Spinal cord (tissue), 10 donors: ENCODE measurements at places on chromosomes 5 and 9. TPM values are rescaled to one million over a fixed set of nuclear protein-coding genes. Genes with fewer than 3 reads are reported as not detected.

DNA sequence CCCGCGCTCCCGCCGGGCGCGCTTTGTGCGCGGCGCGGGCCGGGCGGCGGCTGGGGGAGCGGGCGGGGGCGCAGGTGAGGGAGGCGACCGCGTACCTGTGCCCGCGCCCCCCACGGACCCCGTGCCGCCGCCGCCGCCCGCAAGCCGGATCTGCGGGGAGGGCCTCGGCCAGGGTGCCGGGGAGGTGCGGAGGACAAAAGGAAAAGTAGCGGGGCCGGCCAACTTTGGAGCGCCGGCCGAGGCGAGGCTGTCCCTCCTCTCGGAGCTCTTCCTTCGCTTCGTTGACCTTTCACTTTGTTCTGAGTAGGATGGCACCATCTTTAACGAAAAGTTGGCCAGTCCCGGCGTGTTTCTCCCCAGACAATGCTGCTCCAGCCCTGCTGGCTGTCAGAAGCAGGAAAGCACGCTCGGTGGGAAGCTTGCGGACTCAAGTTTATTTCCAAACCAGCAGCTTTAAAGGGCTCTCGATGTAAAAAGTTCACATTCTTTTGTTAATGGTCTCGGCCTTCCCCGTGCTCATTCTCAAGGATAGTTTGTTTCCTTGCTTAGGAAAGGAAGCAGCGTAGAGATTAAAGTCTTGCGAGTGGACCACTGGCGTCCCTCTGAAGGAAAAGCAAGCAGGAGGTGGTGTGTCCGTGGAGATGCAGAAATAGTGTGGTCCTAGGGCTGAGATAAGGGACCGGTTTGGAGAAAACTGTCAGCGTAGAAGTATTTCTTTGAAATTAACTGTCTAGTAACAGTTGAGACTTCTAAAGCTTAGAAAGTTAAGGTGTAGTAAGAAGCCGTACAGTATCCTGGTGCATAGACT, 639 bp downstream of the EHMT1 start:
- H3K27me3 ChIP-seq, result no peaks in the 10 kb centered on the region
- H3K36me3 ChIP-seq, result peaks cover 37% of the 10 kb centered on the region
- H3K4me3 ChIP-seq, result peak overlapping the region; percentile 71

DNA sequence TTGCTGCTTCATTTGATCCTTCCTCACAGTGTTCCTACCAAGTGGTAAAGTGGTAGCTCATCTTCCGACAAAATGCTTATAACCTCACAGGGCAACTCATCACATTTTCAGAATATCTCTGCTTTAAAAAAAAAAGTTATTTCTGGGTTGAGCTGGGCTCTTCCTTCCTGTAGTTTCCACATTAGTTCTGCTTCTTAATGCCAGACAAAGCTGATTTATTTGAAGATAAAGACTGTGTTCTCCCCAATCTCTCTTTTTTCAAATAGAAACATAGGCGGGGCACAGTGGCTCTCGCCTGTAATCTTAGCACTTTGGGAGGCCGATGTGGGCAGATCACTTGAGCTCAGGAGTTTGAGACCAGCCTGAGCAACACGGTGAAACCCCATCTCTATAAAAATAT, 273.1 kb downstream of the ACTL7B start:
- H3K36me3 ChIP-seq, result no peaks in the 10 kb centered on the region
- H3K4me3 ChIP-seq, result no peak overlapping the region
- H3K27ac ChIP-seq, result no peak overlapping the region

GRCh38 chr9:97388721-97389238, 23.1 kb upstream of the TDRD7 start:
- H3K27me3 ChIP-seq, result peaks cover 8% of the 10 kb centered on the region
- H3K4me3 ChIP-seq, result no peak overlapping the region
- DNase-seq, result no peak
- H3K36me3 ChIP-seq, result no peaks in the 10 kb centered on the region
- peaks cover 11% of the 10 kb centered on the region for H3K4me1 ChIP-seq
- H3K27ac ChIP-seq, result no peak overlapping the region

GRCh38 chr5:125890511-125890931, 532.7 kb upstream of the GRAMD2B start:
- DNase-seq, result no peak
- H3K27ac ChIP-seq, result no peak overlapping the region
- H3K4me1 ChIP-seq, result no peaks in the 10 kb centered on the region
- no peaks in the 10 kb centered on the region for H3K36me3 ChIP-seq

GRCh38 chr9:85859765-85860164, 81.2 kb upstream of the NAA35 start:
- no peak overlapping the region for H3K27ac ChIP-seq
- no peaks in the 10 kb centered on the region for H3K4me1 ChIP-seq
- DNase-seq, result no peak
- no peaks in the 10 kb centered on the region for H3K27me3 ChIP-seq
- H3K4me3 ChIP-seq, result no peak overlapping the region

DNA sequence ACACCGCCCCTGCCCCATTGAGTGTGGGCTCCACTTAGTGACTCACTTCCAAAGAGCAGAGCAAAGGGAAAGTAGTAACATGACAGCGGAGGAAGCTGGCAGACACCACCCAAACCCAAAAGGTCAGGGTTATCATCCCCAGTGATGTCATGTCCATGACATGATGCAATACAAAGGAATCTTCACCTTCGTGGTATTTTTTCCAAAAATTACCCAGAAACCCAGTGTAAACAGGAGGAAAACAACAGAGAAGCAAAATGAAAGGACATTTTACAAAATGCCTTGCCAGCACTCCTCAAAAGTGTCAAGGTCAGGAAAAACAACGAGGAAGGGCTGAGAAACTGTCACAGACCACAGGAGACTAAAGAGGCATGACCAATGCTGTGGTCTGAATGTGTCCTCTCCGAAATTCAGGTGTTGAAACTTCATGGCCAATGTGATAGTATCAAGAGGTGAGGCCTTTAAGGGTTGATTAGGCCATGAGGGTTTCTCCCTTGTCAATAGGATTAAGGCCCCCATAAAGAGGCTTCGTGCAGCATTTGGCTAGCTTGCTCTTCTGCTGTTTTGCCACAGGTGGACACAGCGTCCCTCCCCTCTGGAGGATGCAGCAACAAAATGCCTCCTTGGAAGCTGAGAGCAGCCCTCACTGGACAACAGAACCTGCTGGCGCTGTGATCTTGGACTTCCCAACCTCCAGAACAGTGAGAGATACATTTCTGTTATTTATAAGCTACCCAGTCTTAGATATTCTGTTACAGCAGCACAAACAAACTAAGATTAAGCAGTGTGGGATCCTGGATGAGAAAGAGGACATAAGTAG, 30.5 kb upstream of the MED10 start:
- no peaks in the 10 kb centered on the region for H3K4me1 ChIP-seq
- H3K27me3 ChIP-seq, result no peaks in the 10 kb centered on the region
- no peaks in the 10 kb centered on the region for H3K36me3 ChIP-seq
- no peak for DNase-seq
- H3K4me3 ChIP-seq, result no peak overlapping the region
- H3K27ac ChIP-seq, result no peak overlapping the region

DNA sequence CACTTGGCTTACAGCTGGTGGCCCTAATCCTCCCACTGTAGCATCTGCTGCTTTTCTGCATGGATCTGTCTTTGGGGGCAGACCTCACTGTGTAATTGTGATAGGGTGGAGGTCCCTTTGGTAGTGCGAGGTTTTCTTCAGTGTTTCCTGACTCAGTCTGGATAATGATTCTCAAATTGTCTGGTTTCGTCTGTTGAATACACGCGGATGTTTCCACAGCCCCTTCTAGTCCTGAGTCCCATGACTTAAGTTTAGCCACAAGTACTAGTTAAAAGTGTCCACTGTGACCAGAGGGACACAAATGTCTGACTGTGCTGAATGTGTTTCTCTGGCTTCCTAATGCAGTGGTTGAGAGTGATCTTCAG, 70.5 kb downstream of the LMNB1 start:
- H3K4me1 ChIP-seq, result peaks cover 19% of the 10 kb centered on the region
- H3K36me3 ChIP-seq, result no peaks in the 10 kb centered on the region
- no peak for DNase-seq
- no peak overlapping the region for H3K27ac ChIP-seq
- no peaks in the 10 kb centered on the region for H3K27me3 ChIP-seq
- H3K4me3 ChIP-seq, result no peak overlapping the region

GRCh38 chr9:113805486-113806132, 70.5 kb upstream of the ZNF618 start:
- H3K4me3 ChIP-seq, result no peak overlapping the region
- no peaks in the 10 kb centered on the region for H3K36me3 ChIP-seq
- DNase-seq, result no peak
- peaks cover 5% of the 10 kb centered on the region for H3K4me1 ChIP-seq

DNA sequence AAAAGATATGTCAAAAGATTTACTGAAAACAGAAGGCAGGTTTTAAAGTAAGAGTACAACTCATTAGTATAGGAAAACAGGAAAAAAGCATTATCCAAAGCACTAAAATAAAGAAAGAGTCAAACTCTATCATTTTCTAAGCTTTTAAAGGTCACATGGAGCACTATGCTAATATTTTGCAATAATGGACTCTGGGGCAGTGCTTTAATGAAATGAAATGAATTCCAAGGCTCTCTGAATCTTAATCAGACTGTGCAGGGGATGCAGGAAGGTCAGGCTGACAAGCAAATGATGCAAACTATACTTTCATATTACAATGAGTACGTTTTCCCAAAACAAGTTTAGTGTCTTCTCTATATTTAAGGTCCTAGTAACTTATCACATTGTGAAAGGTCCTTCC, 981.9 kb upstream of the DMAC1 start:
- no peak overlapping the region for H3K4me3 ChIP-seq
- no peaks in the 10 kb centered on the region for H3K27me3 ChIP-seq
- H3K4me1 ChIP-seq, result no peaks in the 10 kb centered on the region
- H3K36me3 ChIP-seq, result no peaks in the 10 kb centered on the region

GRCh38 chr5:8288334-8288733, 419.4 kb downstream of the MTRR start:
- no peak overlapping the region for H3K4me3 ChIP-seq
- no peak overlapping the region for H3K27ac ChIP-seq
- H3K4me1 ChIP-seq, result no peaks in the 10 kb centered on the region
- DNase-seq, result peak; percentile 65
- H3K36me3 ChIP-seq, result no peaks in the 10 kb centered on the region
- H3K27me3 ChIP-seq, result no peaks in the 10 kb centered on the region

DNA sequence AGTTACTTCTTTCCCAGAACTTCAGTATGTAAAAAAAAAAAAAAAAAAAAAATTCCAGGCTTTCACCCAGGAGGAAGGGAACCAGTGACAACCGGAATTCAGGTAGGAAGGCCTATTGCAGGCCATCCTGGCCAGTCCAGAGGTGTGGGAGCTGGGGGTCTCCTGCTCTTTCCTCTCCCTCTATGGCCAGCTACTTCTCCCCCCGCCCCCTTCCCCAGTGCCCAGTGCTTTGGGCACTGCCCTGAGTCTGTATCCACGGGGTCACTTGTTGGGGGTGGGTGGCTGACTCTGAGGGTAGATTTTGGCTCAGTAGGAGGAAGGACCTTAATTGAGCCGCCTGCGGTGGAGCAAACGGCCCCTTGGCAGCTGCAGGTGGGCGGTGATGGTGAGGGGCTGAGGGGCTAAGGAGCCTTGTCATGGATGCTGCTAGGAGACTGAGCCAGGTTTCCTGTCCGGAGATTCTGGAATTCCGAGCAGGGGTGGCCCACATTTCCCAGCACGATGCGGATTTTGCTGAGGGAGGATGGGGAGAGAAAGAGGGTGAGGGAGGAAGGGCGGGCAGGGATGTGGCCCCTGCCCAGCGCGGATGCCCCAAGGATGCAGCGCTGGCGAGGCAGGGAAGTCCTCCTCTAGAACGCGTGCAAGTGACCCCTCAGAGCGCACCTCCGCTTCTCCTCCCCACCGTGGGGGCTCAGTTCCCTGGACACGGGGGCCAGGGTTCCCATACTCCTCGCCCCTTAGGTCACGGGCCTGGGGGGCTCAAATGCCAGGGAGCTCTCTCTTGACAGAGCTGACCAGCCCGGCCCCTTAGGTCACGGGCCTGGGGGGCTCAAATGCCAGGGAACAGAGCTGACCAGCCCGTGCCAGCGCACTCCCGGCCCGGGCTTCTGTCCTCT, 1.2 kb upstream of the PHF2 start:
- peaks cover 42% of the 10 kb centered on the region for H3K4me1 ChIP-seq
- peak overlapping the region; percentile 74 for H3K4me3 ChIP-seq
- H3K27me3 ChIP-seq, result no peaks in the 10 kb centered on the region
- H3K27ac ChIP-seq, result peak overlapping the region; percentile 78

- no peak for DNase-seq
- H3K27me3 ChIP-seq, result no peaks in the 10 kb centered on the region
- no peak overlapping the region for H3K4me3 ChIP-seq
- no peaks in the 10 kb centered on the region for H3K36me3 ChIP-seq
- no peak overlapping the region for H3K27ac ChIP-seq
- no peaks in the 10 kb centered on the region for H3K4me1 ChIP-seq
These were observed 159.2 kb downstream of the ARRDC3 start for GRCh38 chr5:91223886-91224285.

DNA sequence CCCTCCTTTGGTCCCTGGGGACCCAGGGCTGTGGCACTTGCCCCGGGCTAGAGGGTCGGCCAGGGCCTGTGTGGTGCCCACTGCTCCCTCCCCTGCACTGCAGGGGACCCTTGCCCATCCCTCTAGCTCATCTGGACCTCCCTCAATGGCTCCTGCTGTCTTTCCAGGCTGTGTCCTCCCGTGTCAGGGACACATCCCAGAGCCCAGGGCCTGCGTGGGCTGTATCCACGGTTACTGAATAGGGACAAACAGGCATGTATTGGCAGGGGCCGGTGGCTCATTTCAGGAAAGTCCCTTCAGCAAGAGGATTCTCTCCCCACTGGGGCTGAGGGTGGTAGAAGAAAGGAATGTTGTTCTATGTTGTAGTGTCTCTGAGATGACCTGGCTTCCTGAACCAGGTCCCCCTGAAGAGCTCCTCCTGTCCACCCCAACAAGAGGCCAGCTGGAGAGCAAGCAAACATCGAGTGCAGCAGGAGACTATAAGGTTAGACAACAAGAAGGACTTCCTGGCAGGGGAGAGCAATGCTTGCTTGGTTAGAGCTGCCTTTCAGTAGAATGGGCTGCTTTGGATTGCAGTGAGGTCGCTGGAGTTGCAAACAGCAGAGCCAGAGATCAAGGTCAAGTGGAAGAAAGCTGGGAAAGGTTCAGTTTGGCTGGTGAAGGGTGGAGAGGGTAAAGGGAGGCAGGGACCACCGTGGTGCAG, 1.0 kb upstream of the CRB2 start:
- peak overlapping the region; percentile 64 for H3K27ac ChIP-seq
- H3K36me3 ChIP-seq, result no peaks in the 10 kb centered on the region
- no peak overlapping the region for H3K4me3 ChIP-seq
- no peaks in the 10 kb centered on the region for H3K27me3 ChIP-seq
- no peak for DNase-seq

DNA sequence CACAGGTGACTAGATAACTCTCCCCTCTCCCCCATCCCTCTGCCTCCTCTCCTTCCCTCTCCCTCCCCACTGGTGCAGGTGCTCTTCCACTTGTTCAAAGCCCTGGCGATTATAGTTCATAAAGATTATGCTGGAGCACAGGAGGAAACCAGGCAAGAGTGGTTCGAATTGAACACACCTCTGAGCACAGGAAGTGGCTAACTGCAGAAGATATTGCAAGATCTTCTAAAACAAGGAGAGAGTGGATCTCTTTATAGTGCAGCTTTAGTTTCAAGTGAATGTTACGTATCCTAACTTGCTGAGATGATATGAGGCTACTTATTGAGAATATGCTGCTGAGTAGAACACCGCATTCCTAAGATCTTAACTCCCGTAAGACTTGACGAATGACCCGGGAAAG, 178.4 kb downstream of the GOLPH3 start:
- DNase-seq, result no peak
- no peak overlapping the region for H3K4me3 ChIP-seq
- H3K27ac ChIP-seq, result no peak overlapping the region
- peaks cover 1% of the 10 kb centered on the region for H3K4me1 ChIP-seq
- no peaks in the 10 kb centered on the region for H3K27me3 ChIP-seq

CDH6 gene
- total RNA-seq, result 50.9 TPM

FAM163B gene
- 5.0 TPM for total RNA-seq

MSMP gene
- total RNA-seq, result 0.77 TPM

CYLC2 gene
- not detected for total RNA-seq

SCGB3A2 gene
- total RNA-seq, result not detected

MACROH2A1 gene
- 167 TPM for total RNA-seq

KIAA1191 gene
- 92.7 TPM for total RNA-seq

TRIM7 gene
- 1.8 TPM for total RNA-seq

ADAMTS12 gene
- total RNA-seq, result 44.5 TPM

KIF20A gene
- 18.7 TPM for total RNA-seq

PCDHGB3 gene
- 8.3 TPM for total RNA-seq
